ENCODE measurements at places on chromosomes 4 and X.

DNA sequence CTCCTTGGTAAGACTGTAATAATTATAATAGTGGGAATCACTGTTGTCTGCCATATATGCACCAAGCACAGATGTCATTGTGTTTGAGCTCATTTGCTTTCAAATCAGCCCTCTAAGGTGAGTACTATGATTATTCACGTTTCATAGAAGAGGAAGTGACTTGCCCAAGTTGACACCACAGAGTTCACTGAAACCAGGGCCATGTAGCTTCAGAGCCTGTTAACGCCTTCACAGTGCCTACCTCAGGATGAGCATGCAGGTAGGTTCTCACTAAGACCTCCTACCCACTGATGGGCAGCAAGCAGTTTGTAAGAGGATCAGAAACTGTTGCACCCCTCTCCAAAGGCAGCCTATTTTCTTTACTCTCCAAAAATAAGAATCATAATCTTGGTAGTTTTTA lies 27.4 kb downstream of the TMPRSS11A start:
- DNase-seq = no peak

DNA sequence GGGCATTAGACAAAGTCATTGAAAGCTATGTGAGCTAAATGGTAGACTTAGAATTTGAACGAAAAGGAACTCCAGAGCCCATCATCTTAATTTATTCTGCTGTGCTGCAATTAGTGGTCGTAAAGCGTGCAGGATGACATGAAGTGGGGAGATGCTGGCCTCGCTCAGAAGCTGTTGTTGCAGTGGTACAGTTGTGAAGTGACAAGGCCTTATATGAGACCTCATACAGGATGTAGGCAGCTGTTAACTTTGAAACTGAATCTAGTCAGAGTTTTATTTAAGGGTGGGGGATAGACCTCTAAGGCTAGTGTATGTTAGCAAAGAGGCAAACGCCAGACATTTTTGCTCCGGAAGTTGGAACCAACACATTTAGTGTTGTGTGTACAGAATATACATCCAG lies 13.4 kb downstream of the KLF3 start:
- DNase-seq = no peak

DNA sequence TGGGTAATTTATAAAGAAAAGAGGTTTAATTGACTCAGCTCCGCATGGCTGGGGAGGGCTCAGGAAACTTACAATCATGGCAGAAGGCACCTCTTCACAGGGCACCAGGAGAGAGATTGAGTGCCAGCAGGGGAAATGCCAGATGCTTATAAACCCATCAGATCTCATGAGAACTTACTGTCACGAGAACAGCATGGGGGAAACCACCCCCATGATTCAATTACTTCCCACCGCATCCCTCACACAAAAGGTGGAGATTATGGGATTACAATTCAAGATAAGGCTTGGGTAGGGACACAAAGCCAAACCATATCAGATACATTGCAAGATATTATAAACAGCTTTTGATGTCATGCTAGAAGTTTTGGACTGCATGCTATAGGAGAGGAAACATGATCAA lies 204.3 kb downstream of the VEGFC start:
- no peak for DNase-seq

DNA sequence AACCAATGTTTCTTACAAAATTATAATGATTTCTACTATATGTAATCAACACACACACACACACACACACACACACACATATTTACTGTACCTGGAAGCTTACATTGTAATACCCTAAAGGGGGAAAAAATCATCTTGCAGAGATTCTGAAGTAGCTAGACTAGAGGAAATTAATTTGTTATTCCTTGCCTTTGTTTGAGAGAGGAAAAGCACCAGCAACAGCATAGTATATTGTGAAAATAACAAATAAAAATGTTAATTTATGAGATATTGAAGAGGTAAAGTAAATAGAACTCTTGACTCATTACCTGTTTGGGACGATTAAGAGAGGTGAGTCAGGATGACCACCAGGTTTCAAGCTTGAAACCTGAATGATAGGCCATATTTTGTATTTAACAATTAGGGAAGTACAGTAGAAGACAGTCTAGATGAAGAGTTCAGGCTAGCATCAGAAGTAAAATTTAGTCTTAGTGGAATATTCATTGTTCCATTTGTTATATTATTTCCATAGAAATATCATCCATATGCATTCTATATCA lies 873.4 kb upstream of the PCDH10 start:
- DNase-seq = no peak

GRCh38 chr4:185504098-185505047 lies 30.9 kb downstream of the PDLIM3 start:
- peak; percentile 52 for DNase-seq

DNA sequence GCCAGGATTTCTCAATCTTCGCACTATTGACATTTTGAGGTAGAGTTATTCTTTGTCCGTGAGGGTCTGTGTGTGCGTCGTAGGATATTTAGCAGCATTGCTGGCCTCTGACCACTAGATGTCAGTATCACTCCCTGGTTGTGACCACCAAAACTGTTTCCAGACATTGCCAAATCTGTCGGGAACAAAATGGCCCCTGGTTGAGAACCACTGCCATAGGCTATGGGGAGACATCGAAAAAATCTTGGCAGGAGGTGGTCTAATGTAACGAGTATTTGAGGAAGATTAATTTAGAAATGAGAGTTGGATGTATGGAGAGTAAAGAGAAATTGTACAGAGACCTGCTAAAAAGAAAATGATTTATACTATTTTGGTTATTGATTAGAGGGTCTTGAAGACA lies 108.4 kb downstream of the DOCK11 start:
- peak; percentile 83 for DNase-seq

- no peak for DNase-seq
Measured at GRCh38 chr4:113556382-113557134, 205.0 kb downstream of the CAMK2D start.
